ENCODE measurements at places on chromosomes 12 and 14. TPM values are rescaled to one million over a fixed set of nuclear protein-coding genes. Genes with fewer than 3 reads are reported as not detected.

The MYF6 gene
- not detected for total RNA-seq

- no peaks in the 10 kb centered on the region for H3K4me1 ChIP-seq
- H3K27me3 ChIP-seq = no peaks in the 10 kb centered on the region
- peaks cover 38% of the 10 kb centered on the region for H3K36me3 ChIP-seq
- no peak for DNase-seq
- H3K4me3 ChIP-seq = no peak overlapping the region
Measured at GRCh38 chr12:95504140-95504539, 30.2 kb downstream of the METAP2 start.

GRCh38 chr14:96874127-96874526, 76.9 kb downstream of the VRK1 start:
- H3K4me3 ChIP-seq = no peak overlapping the region
- H3K27me3 ChIP-seq = no peaks in the 10 kb centered on the region
- H3K4me1 ChIP-seq = no peaks in the 10 kb centered on the region
- no peak for DNase-seq
- H3K36me3 ChIP-seq = no peaks in the 10 kb centered on the region

- no peak overlapping the region for H3K27ac ChIP-seq
- no peak for DNase-seq
- H3K36me3 ChIP-seq = no peaks in the 10 kb centered on the region
- H3K4me3 ChIP-seq = no peak overlapping the region
- H3K4me1 ChIP-seq = peaks cover 8% of the 10 kb centered on the region
Measured at GRCh38 chr12:25422241-25422640, 130.8 kb downstream of the LMNTD1 start.

- no peaks in the 10 kb centered on the region for H3K36me3 ChIP-seq
- peak overlapping the region; percentile 78 for H3K27ac ChIP-seq
- peak; percentile 52 for DNase-seq
- no peak overlapping the region for H3K4me3 ChIP-seq
Measured at GRCh38 chr12:75853626-75854025, 177.9 kb downstream of the PHLDA1 start.

- no peaks in the 10 kb centered on the region for H3K36me3 ChIP-seq
- H3K4me1 ChIP-seq = peaks cover 40% of the 10 kb centered on the region
- H3K4me3 ChIP-seq = peak overlapping the region; percentile 60
Measured at GRCh38 chr12:122022393-122023338, 982 bp downstream of the BCL7A start.
